ENCODE measurements at places on chromosomes 4 and X.

GRCh38 chr4:75909405-75909804 is 7.2 kb upstream of the PPEF2 start:
- DNase-seq: no peak

DNA sequence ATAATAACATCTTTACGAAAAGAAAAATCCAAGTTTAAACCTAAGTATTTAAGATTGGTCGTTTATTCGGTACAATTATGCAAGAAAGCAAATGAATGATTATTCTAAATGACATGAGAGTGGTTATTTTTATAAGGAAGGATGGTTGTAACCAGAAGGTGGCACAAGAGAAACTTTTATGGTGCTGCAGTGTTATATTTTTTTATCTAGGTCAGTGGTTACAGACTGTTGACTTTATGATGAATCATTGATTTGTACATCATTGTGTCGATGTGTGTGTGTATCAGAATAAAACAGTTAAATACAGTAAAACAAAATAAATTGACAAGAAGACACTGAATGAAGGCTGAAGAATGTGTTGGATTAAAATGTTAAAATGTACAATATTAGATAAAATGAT is 9.8 kb downstream of the DCAF8L2 start:
- no peak for DNase-seq

DNA sequence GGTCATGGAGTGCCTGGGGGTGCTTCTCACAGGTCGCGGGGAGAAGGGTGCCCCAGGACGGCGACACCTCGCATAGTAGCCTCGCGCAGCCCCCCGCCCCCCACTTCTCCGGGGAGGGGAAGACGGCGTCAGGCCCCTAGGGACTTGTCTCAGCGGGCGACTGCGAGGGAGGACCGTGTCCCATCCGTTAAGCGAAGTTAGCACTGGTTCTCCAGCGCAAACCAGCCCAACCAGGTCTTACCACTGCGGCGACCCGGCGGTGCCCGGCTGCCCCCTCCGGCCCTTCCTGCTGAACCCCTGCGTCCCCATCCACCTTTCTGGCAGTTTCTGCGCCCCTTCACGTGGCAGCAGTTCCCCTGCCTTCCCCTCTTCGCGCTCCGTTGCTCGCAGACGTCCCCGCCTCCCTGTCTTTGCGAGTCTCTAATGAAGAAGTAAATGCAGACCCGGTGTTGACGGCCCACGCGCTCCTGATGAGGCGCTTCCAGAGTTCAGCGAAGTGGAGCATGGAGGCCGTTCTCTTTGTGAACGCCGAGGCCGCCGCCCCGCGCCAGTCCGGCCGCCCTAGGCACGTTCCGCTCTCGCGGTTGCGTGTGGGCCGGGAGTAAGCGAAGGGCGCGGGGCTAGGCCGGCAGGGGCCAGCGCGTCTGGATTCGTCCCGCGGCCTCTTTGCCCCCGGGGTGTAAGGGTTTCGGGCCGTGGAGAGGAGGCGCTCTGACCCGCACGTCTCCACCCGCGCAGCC is 3.0 kb downstream of the SLIT2 start:
- DNase-seq: no peak

DNA sequence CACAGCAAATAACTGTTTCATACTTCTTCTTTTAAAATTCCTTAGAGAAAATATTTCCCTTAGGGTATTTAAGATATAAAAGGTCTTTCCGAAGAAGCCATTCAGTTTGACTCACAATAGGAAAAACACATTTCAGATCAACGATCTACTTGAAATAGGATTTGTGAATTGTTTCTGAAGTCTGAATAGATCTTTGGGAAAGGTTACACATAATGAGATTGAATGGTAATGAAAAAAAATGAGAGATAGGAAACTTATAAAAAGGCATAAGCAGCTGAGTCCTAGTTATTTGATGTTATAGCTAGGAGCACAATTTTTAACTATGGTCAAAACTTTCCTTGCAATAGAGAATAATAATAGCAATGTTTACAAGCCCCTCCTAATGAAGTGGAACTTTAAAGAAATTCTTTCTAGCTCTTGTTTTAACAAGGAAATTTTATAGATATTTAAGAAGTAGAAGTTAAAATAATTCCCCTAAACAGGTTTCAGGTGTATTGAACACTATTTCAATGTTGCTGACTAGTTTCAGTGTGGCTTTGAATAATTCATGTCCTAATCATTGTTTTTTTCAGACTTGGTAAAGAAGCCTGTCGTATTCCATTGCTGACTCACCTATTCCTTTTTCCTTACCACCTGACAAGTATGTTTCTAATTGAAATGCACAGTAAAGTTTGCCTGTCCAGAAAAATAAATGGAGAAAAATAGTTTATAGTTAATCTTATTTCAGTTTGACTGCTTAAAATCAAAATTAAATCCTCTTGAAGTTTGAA is 89.1 kb downstream of the PCDH18 start:
- no peak for DNase-seq

DNA sequence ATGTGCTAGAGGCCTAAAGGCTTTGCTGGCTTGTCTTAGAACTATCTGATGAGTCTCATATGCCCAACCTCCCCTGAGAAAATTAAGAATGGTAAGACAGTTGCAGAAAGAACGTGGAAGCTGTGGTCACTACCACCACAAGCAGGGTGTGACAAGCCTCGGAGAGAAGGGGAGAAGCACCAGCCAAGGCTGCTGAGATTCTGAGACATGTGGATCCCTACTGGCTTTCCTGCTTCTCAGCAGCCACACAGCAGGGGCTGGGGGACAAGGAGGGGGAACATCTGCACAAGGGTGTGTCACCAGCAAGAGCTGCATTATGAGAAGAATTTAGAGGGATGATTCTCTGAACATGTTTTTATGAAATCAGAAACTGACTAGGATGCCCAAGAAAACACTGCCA is 19.4 kb downstream of the TAPT1 start:
- no peak for DNase-seq
